ENCODE measurements at places on chromosomes 1 and 21. TPM values are rescaled to one million over a fixed set of nuclear protein-coding genes. Genes with fewer than 3 reads are reported as not detected.

GRCh38 chr1:31949862-31950261 lies 11.7 kb upstream of the PTP4A2 start:
- H3K27ac ChIP-seq = no peak overlapping the region
- no peak for DNase-seq
- H3K27me3 ChIP-seq = no peaks in the 10 kb centered on the region
- H3K4me1 ChIP-seq = peaks cover 21% of the 10 kb centered on the region
- no peak overlapping the region for H3K4me3 ChIP-seq
- H3K36me3 ChIP-seq = no peaks in the 10 kb centered on the region

DNA sequence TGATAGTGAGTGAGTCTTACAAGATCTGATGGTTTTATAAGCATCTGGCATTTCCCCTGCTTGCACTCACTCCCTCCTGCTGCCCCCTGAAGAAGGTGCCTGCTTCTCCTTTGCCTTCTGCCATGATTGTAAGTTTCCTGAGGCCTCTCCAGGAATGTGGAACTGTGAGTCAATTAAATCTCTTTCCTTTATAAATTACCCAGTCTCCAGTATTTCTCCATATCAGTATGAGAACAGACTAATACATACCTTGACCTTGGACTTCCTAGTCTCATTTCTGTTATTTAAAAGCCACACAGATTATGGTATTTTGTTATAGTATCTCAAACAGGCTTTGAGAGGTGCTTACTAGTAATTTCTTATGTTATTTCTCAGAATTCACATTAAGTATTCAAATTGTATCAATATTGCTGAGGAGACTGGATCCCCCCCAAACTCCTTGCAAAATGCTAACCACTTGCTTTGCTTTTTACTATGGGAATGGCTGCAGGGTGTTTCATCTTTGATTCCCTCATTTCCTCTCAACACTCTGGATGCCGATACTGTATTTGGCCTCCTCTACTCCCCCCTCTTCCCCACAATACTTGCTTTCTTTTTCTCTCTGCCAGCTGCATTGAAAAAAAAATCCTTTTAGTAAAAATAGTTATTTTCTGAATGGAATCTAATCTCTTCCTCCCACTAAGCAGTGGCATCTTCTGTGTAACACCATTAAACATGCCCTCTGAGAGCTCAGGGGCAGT lies 96.9 kb upstream of the WLS start:
- no peaks in the 10 kb centered on the region for H3K27me3 ChIP-seq
- no peak overlapping the region for H3K27ac ChIP-seq
- DNase-seq = no peak
- H3K36me3 ChIP-seq = no peaks in the 10 kb centered on the region
- no peak overlapping the region for H3K4me3 ChIP-seq

- no peaks in the 10 kb centered on the region for H3K27me3 ChIP-seq
- H3K4me1 ChIP-seq = peaks cover 48% of the 10 kb centered on the region
- DNase-seq = no peak
- no peak overlapping the region for H3K27ac ChIP-seq
Observed at GRCh38 chr1:54884135-54884586, 2.8 kb downstream of the DHCR24 start.

Gene AADACL3
- not detected for total RNA-seq

Gene SDC3
- total RNA-seq = 43.2 TPM
